Stimulated activated CD8-positive, alpha-beta memory T cell treated with anti-CD3 and anti-CD28 coated beads, Interleukin-4, amount 100 ng/mL, for 48 hours (primary cell): ENCODE measurements at places on chromosomes 16 and 17.

GRCh38 chr17:50764734-50765149 is 2.6 kb downstream of the ANKRD40CL start:
- no peak for DNase-seq

DNA sequence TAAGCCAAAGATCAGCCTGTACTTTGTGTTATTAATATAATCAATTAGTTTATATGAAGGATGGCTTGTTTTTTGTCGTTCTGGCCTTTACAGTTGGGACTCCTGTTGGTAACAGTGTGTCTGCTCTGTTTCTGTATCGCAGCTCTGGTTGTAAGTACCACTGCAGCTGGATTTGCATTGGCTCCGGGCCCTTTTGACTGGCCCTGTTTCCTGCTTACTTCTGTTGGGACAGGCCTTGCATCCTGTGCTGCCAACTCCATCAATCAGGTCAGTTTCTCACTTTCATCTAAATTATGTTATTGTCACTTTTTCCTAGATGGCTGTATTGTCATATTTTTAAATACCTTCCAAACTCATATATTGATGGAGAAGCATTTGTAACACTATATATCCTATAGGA is 32.7 kb downstream of the COX10 start:
- DNase-seq = no peak

GRCh38 chr16:11025120-11025531 is 80.8 kb downstream of the CLEC16A start:
- peak; percentile 70 for DNase-seq

DNA sequence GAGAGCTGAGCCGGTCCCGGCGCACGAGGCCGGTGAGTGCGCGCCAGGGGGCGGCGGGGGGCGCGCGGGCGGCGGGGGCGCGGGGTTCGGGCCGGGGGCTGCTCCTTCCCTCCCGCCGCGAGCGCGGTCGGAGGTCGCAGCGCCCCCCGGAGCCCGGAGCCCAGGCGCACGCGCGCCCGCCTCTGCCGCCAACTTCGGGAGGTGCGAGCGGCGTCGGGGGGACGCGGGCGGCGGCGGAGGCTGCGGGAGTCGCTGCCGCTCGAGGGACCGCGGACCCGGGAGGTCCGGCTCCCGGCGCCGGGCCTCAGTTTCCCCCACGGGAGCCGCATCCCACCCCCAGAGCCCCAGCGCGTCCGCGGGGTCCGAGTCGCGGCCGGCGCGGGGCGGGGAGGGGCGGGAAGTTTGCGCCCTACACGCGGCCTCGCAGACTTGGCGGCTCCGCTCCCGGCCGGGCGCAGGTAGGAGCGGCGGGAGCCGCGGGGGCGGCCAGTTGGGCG is at the start of gene PRR35:
Gene PRR35 (plus strand): TSS at position 191 of the 497 bp plus-strand sequence. CDS start 2,901 bp downstream, outside the sequence.
- no peak for DNase-seq

- no peak for DNase-seq
Observed at GRCh38 chr16:73998707-73999106, 297.9 kb upstream of the PSMD7 start.

DNA sequence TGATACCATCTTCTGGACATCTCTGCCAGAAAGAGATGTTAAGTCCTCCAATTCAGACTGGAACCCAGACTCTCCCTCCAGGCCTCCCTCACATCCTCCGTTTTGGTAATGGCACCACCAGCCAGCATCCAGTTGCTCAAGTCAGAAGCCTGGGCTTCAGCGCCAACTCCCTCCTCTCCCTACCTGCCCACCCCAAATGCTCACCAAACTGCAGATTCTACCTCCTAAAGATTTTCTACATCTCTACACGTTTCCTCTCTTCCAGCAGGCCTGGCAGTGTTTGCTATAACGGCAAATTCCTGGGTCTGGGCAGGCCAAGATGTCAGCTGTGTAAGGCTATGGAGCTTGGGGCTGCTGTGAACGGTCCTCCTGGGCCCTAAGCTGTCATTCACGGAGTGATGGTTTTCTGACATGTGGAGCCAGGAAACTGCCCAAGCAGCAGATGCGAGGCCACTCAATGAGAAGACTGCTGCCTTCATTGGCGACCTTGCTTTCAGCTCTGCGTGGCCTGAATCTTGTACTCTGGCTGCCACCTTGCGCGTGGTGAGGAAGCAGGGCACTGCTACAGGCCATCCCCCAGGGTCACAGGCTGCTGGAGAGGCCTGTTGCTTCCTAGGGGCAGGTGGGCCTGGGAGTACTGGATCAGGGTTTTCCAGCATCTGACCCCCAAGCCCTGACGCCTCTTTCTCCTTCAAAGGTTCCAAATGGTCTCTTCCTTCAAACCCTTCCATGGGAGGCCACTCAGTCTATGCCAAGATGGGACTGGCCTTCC is 37.7 kb downstream of the TBX4 start:
- DNase-seq = no peak

DNA sequence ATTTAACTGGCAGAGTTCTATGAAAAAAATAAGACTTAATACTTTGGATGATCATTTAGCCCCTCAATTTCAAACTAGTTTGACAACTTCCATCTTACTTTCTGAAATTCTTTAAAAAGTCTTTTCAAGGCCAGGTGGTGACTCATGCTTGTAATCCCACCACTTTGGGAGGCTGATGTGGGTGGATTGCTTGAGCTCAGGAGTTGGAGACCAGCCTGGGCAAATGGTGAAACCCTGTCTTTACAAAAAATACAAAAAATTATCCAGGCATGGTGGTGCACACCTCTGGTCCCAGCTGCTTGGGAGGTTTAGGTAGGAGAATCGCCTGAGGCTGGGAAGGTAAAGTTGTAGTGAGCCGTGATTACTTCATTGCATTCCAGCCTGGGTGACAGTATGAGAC is 154.4 kb downstream of the TANC2 start:
- DNase-seq = no peak

- DNase-seq = no peak
Observed at GRCh38 chr17:68829211-68829610, 126.0 kb downstream of the ABCA8 start.

GRCh38 chr17:61296058-61296457 is 103.6 kb upstream of the TBX2 start:
- no peak for DNase-seq

DNA sequence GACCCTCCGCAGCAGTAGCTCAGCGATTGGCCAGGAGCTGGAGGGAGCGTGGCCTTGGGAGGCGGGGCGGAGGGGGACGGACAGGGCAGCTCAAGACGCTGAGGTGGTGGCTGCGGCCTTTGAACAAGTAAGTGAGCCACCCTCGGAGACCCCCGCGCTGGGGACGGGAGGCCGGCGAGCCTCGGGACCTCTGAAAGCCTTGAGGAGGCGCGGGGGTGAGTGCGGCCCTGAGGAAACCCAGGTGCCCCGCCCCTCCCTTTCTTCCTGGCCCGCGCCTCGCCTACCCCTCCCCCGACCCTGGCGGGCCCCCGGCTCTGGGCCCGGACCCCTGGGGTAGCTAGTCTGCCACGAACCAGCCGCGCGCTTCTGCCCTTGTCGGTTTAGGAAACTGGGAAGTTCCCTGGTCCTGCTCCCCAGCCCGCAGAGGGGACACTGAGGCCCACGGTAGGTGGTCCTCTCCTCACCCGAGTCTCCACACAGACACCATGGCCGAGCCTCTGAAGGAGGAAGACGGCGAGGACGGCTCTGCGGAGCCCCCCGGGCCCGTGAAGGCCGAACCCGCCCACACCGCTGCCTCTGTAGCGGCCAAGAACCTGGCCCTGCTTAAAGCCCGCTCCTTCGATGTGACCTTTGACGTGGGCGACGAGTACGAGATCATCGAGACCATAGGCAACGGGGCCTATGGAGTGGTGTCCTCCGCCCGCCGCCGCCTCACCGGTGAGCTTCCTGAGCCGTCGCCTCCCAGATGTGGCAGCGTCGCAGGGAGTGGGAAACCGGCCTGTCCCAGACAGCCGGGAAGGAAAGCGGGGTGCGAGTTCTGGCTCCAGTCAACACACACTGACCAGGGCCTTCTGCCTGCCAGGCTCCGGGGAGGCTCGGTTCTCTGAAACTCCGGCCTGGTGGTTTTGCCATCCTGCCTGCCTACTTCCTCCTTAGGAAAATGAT is at the start of gene MAPK7:
Gene MAPK7 (plus strand): TSS at position 83 of the 945 bp plus-strand sequence. CDS start 403 bp downstream, at position 486.
- no peak for DNase-seq

DNA sequence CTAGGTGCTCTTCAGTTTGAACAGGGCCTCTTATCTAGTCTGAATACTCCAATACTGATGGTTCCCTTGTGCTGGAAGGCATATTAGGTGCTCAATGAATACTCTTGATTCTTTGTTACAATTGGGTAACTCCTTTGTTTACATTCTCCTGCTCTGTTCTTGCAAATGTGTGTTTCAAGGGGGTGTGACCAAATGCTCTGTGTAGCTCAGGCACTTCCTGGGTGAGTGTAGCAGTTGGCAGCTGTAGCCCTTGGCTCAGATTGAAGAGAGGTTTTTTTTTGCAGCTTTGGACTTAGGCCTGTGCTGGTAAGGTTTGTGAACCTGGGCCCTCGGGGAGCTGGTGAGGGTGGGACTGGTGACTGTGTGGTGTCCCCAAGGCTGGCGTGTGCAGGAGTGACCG is 20.2 kb downstream of the TBCD start:
- DNase-seq = no peak

DNA sequence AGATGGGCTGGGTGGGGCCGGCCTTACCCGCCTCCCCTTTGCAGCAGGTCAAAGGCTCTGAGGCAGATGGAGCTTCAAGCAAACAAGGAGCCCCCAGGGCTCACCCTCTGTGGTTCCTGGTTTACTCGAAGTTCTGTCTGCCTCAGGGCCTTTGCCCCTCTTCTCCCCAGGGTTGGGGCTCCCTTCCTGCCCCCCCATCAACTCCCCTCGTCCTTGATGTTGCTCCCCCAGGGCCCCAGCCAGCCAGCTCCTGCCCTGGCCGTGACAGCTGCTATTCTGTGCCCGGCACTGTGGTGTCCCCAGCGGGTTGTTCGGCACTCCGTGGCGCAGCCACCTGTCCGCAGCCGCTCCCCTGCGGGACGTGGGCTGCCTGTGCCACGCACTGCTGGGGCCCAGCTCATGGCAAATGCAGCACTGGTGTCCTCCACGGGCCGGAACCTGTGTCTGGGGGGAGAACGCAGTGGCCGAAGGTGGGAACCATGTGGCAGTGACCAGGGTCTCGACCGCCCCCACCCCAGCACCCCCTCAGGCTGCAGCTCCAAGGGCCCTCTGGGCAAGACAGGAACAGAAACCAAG is 4.3 kb upstream of the METRN start:
- DNase-seq = no peak

DNA sequence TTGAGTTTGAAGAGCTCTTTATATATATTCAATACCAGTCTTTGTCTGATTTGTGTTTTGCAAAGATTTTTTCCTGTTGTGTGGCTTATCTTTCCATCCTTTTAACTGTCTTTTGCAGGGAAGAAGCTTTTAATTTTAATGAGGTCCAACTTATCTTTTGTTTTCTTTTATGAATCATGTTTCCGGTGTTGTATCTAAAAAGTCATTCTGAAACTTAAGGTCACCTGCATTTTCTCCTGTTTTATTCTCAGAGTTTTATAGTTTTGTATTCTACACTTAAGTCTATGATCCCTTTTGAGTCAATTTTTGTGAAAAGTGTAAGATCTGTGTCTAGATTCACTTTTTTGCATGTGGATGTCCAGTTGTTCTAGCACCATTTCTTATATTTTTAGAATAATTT is 24.6 kb upstream of the COX10 start:
- no peak for DNase-seq

GRCh38 chr16:88882358-88883030 is 16.0 kb upstream of the PABPN1L start:
- DNase-seq = no peak

DNA sequence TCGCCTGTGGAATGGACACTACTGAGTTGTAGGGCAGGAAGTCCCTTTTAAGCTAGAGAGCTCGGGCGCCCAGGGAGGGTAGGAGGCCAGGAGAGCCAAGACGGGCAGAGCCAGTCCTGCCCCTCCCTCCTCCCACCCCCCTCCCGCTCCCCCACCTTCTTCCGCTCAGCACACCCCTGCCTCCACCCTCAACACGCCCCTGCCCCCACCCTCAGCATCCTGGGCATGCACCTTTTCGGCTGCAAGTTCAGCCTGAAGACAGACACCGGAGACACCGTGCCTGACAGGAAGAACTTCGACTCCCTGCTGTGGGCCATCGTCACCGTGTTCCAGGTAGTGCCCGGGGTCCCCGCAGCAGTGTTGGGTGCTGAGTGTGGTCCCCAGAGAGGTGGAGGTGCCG is 18.3 kb downstream of the TPSG1 start:
- no peak for DNase-seq

GRCh38 chr17:2195729-2196128 is 107.9 kb downstream of the SMG6 start:
- peak; percentile 76 for DNase-seq

DNA sequence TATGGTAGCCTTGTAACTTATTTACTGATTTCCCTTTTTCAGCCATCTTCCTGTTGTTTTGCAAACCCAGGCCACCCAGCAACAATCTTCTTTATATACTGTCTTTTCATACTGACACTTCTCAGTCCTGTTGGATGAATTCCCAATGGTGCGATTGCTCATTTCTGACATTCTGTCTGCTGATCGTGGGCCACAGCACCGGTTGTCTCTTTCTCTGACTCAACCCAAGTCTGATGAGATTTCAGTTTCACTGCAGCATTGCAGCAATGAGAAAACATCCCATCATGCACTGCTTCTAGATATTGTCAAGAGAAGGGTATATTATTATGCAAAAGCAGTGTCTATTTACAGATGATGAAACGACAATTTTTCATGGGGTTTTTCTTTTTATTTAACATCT is 349.2 kb upstream of the HSBP1 start:
- no peak for DNase-seq

DNA sequence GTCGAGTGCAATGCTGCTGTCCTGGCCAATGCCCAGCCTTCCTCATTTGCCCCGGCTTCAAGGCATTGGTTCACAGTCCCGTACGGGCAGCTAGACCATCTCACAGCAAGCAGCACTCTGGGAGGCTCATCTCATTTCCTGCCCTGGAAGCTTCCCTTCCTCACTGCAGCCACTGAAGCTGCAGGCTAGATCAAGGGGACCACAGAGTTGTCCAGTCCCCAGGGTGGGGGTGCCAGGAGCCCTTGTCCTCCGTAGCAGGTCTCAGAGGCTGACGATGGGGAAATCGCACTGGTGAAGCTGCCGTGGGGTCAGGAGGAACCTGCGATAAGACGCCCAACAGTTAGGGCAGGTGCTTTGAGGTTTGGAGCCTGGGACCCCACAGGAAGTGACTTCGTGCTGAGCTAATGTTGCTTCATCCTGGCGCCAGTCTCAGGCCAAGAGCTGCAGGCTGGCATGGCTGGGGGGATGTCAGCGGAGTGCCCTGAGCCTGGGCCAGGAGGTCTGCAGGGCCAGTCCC is at the start of gene SPNS3:
Gene SPNS3 (plus strand): TSS at position 426 of the 517 bp plus-strand sequence. CDS start 28 bp downstream, at position 454.
- peak; percentile 67 for DNase-seq

DNA sequence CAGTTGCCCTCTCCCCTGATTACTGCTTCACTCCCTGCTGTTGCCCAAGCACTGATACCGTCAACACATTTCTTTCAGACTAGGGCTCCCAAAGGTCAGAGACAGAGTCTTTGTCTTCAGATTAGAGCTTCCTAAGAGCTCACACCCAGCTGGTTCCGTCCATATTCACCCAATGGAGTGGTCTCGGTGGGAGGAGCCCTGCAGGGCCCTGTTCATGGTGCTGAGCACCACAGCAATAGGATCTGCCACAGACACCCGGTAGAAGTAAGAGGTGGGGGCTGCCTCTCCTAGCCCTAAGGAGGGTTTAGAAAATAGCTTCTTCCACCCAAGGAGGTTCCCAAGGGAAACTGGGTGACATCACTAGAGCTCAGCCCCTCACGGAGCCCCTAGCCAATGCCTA is 128.3 kb downstream of the CCDC144A start:
- DNase-seq = no peak

- DNase-seq = no peak
Observed at GRCh38 chr17:16968786-16969185, 3.1 kb downstream of the TNFRSF13B start.

- DNase-seq = no peak
Observed at GRCh38 chr17:58371300-58371950, 19.4 kb upstream of the SUPT4H1 start.
